ENCODE measurements at places on chromosomes 4 and X.

DNA sequence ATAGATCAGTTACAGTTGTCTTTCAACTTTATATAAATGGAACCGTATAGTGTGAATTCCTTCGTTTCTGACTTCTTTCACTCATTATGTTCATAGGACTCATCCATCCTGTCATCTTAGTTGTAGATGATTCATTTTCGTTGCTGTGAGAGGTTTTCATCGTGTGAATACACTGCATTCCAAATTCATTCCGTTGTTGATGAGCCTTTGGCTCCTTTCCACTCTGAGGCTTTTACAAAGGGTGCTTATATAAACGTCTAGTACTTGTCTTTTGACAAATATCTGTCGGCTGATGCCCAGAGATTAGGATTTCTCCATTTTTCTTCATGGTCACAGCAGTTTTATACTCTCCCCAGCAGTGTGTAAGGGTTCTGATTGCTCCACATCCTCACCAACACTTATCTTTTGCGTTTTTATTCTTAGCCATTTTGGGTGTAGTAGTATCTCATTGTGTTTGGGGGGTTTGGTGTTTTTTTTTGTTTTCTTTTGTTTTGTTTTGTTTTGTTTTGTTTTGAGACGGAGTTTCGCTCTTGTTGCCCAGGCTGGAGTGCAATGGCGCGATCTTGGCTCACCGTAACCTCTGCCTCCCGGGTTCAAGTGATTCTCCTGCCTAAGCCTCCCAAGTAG is 48.6 kb downstream of the LRP2BP start:
- DNase-seq, result no peak

DNA sequence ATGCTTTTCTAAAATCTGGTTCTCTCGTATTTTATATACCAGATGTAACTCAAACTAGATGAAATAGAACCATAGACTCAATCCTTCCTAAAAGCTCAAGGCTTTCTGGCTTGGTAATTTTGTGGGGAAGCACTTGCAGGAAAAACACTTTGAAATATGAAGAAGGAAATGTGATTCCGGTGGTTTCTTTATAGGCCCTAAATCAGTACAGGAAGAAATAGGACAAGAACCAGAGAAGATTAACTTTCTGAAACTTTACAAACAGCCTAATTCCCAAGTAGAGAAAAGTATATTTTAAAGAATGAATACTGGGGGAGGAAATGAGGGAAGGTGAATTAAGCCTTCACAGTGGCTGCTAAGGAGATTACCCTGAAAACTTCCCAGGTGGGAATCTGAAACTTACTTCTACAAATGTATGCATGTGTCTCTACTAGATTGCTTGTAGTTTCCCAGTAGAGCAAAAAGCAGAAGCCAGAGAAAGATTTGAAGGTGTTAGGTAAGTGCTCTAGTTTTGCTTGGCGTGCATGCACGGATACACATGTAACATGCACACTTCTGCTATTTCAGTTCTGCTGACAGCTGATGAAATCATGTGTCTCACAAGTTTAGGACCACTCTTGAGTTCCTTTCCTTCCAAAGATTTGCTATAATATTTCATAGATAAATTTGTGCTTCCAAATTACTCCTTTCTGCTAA is 92.1 kb downstream of the AFF1 start:
- DNase-seq, result no peak

GRCh38 chr4:152996672-152997071 is 60.5 kb downstream of the FHDC1 start:
- no peak for DNase-seq

- no peak for DNase-seq
These were observed 341.3 kb upstream of the KLF3 start for GRCh38 chr4:38322714-38323113.

- DNase-seq, result no peak
These were observed 20.3 kb downstream of the SHISA3 start for GRCh38 chr4:42417550-42417949.

GRCh38 chr4:174494726-174495125 is 27.6 kb downstream of the HPGD start:
- DNase-seq, result no peak

- DNase-seq, result no peak
These were observed 64.4 kb downstream of the ASMT start for GRCh38 chrX:1679238-1679637.

- DNase-seq, result no peak
These were observed 20.8 kb upstream of the PRPS2 start for GRCh38 chrX:12770440-12770839.

DNA sequence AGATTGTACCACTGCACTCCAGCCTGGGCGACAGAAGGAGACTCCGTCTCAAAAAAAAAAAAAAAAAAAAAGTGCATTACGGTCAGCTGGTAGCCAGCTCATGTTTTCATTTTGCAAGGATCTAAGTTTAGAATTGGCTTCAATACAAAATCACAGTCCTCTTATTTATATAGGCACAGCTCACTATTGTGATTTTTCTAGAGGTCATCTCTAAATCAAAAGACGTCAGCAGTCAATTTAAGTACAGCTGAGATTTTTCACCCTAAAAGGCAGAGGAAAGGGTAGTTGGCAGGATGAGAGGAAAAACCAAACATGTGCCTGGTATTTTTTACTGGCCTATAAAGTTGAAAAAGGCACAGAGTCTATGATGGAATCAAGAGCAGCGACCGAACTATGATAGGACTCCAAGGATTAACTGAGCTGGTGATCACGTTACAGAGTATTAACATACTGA is 30.8 kb downstream of the ASB5 start:
- no peak for DNase-seq

GRCh38 chr4:119118397-119118796 is 17.2 kb upstream of the MYOZ2 start:
- DNase-seq, result no peak

DNA sequence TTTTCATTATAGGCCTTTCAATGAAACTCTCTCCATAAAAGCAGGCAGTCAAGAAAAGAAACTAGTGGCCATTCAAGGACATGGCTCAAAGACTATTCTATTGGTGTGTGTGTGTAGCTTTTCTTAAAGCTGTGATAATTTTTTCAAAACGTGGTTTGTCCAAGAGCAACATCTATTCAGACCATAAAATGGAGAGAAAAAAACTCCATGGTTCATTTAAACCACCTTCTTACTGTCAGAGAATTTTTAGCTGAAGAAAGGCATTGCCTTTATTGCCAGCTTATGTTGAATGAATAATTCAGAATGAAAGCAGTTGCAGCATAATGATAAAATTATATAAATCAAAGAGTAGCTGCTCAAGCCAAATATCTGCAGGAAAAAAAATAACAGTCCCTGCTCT is 325.5 kb downstream of the PCDH18 start:
- no peak for DNase-seq

- DNase-seq, result peak; percentile 4
These were observed 55.5 kb upstream of the FBXW7 start for GRCh38 chr4:152591396-152591795.

DNA sequence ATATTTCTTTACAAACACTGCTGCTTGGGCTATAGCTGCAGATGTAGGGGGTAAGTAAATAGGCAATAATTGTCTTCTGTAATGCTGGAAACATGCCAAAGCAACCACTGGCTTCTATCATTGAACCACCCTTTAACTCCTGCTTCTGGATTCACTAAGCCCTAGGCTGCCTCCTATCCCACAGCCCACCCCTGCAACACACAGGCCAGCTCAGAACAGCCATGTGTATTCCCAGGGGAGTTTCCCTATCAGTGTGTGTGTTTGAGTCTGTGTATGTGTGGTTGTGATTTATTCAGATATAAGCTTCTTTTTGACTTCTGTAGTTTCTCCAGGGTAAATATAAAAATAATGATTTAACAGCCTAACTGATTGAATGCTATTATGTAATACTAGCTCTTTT is 291.3 kb downstream of the PCDH10 start:
- DNase-seq, result no peak

DNA sequence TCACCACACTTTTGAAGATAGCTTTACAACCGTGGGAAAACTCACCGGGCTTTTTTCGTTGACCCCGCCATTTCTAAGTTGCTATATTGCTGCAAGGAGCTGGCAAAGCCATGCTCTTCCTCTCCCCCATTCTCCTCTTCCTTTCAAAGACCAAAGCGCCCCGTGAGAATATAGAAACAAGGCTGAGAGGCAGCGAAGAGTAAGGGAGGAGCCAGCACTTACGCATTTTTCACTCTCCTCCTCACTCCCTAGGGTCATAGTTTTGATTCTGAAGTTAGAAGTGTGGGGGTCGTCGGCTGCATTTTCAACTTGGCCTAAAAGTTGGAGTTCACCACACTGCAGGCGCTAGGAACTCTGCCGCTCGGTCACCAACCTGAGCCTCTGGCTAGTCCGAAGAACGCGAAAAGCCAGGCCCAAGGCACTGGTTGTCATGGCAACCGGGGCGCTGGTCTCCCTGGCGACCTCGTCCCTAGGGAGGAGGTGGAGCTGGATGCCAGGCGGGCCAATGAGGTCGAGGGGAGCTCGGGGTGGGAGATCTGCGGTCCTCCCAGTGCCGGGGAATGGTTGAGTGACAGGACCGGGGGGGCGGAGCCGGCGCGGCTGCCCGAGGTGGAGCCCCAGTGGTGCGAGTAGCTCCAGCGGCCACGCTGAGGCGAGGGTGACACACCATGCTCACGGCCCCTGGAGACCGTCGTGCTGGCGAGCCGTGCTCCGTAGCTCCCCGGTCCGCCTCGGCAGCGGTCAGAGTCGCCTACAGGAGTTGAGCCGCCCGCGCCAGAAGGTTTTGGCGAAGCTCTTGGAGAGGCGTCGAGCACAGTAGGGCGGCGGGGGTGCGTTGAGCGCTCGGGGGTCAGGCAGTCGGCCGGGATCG is at the start of gene PTPN13:
Gene PTPN13, plus strand, starts transcription at position 628 of the 871 bp plus-strand sequence. CDS start 40,942 bp downstream, outside the sequence.
- DNase-seq, result peak; percentile 52

DNA sequence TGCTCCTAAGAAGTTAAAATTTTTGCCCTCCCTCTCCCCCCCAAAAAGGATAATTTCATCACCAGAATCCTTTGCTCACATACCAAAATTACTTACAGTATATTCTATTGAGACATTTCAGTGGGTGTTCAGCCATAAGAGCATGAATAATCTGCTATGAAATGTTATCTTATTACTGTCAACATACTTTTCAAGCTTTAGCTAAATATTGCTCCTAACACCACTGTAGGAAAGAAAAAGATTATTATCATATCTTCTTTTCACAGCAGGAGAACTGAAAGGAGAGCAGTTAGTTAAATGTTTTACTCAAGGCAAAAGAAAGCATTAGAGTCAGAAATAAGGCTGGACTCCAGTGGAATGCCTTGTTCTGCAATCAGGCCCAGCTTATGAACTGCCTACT is 231.0 kb upstream of the GYPA start:
- no peak for DNase-seq

- DNase-seq, result no peak
These were observed 192.8 kb downstream of the BCOR start for GRCh38 chrX:39904816-39905537.

DNA sequence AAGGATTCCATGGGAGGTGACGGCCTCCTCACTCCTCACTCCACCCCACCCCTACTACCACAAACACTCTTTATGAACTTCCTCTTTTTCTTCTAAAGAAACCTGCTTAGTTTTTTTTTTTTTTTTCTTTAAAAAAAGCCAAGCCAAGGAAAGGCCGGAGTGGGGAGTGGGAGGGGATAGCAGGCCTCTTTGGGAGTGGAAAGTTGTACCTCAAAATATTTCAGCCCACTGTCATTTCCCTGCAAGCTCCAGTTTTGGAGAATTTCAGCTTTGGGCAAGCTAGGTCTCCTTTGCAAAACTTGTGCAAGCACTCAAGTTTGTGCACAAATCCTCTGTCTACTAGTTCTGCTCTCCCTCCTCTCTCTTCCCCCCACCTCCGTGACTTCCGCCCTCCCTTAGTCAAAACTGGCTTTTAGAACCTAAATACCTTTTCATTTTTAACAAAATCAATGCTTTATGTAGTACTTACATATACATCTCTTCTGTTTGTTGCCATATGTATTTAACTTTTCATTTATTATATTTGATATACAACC is 512 bp upstream of the ANTXR2 start:
- no peak for DNase-seq

DNA sequence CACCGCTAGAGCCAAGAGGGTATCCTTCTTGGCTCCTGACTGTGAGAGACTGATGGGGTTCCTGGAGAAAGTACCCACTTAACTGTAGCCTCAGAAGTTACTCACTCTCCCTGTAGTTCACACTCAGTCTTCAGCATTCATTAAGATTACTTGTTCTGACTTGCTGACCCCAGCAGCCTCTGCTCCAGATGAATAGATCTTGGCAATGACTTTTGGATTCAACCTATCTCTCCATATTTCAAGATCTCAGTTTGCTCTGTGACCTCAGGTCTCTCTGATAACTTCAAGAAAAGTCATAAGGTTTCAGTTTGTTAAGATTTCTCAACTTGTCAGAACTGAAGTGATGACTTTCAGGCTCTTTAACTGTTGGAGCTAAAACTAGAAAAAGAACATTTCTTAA is 825.6 kb downstream of the PCDH7 start:
- DNase-seq, result no peak

- no peak for DNase-seq
These were observed 125.4 kb upstream of the DMD start for GRCh38 chrX:33336783-33337182.

DNA sequence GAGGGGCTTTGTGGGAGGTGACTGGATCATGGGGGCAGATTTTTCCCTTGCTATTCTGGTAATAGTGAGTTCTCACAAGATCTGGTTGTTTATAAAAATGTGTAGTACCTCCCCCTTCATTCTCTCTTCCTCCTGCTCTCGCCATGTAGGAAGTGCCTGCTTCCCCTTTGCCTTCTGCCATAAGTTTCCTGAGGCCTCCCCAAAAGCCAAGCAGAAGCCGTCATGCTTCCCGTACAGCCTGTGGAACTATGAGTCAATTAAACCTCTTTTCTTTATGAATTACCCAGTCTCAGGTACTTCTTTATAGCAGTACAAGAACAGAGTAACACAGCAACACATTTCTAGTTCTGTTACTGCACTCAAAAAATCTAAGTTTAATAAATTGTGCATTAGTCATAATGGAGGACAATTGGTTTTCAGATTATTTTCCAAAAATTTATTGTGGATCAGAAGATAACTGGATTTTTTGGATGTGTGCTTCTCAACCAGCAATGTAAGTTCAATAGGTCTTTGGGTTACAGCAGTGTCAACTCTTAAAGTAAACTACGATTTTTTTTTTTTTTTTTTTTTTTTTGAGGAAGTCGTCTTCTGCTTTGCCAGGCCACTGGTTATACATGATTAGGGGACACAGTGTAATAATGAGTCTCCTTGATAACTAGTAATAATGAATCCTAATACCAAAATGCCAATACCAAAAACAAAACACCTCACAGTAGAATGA is 69.9 kb downstream of the CHIC2 start:
- no peak for DNase-seq

GRCh38 chrX:110394651-110395050 is 36.0 kb downstream of the RTL9 start:
- DNase-seq, result no peak

- DNase-seq, result no peak
These were observed 58.3 kb upstream of the PACRGL start for GRCh38 chr4:20641976-20642375.

DNA sequence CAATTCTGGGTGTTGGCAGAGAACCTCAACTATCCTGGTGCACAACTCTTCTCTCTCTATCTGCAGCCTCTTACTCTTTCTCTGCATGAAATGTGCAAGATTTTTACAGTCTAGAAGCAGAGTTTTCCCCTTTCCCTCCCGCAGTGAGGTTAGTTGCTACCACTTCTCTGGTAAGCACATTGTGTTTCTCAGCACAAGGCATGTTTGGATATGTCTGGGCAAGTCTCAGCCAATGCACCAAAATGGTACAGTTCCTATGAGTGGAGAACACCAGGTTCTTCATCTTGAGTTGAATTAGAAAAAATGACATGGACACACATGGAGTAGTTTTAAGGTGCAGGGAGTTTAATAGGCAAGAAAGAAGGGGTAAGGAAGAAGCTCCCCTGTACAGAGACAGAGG is 187.0 kb downstream of the CCNG2 start:
- no peak for DNase-seq
